Mesenteric fat pad (tissue), 1 donor: ENCODE measurements at places on chromosomes 6 and 20.

- DNase-seq: no peak
Measured at GRCh38 chr6:142195862-142196541, 48.9 kb downstream of the VTA1 start.

DNA sequence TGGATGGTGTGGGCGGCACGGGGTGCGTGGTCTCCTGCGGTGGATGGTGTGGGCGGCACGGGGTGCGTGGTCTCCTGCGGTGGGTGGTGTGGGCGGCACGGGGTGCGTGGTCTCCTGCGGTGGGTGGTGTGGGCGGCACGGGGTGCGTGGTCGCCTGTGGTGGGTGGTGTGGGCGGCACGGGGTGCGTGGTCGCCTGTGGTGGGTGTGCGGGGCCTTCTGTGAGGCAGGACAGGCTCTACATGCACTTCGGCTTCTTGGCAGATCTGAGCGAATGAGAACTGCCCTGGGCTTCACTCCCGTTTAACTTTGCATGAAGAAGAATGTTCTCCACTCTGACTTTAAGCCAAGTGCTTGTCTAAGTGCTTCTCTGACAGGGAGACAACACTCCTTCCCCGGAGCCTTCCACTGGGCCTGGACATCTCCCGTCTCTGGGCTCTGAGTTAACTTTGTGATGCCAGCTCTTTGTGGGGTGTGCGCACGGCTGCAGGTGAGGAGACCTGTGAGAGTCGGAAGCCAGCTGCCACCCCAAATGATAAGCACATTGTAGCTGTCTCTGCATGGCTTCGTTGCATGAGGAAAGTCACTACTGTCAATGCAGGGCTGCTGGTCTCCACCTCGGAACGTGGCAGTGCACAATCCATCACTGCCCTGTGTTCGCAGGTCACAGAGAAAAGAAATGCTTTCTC is 244.8 kb downstream of the DLL1 start:
- DNase-seq: peak; percentile 79

- no peak for DNase-seq
Measured at GRCh38 chr6:137692806-137693205, 174.3 kb upstream of the TNFAIP3 start.

DNA sequence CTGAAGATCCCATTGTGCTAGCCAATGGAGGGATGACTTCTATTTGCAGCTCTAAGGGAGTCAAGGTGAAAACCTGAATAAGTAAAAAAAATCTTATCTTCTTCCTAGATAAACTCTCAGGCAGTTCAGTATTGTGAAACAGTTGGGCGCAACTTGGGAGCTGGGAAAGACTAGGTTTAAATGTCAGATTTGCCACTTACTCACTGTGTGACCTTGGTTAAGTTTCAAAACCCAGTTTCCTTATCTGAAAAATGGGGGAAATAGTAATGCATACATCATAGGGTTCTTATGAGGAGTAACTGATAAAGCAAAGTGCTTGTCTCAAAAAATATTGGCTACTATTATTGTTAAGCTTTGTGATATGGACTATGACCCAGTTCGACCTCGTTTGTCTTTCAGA is 88.8 kb downstream of the CD83 start:
- DNase-seq: no peak

GRCh38 chr6:70130865-70131264 is 172.0 kb downstream of the COL9A1 start:
- no peak for DNase-seq

GRCh38 chr6:169927711-169928110 is 176.3 kb downstream of the ERMARD start:
- no peak for DNase-seq

GRCh38 chr6:5566718-5567117 is 305.4 kb downstream of the FARS2 start:
- no peak for DNase-seq

- no peak for DNase-seq
Measured at GRCh38 chr6:105601541-105602236, 198.8 kb upstream of the PREP start.

DNA sequence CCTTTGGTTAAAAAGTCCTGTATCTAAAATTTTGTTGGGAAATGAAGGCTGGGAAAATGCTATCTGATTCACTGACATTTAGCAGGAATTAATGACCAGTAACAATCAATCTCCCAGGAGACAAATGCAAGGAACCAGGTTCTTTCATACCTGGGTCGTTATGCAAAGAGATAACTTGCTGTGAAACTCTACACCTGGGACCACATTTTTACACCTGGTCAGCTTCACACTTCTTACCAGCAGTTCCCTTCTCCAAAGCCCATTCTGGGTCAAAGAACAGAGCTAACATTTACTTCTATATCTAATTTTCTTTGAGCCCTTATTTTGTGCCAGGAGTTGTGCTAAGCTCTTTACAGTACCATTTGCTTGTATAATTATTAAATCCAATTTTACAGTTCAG is 27.4 kb upstream of the STXBP5 start:
- DNase-seq: no peak

- no peak for DNase-seq
Measured at GRCh38 chr6:41559655-41560427, 13.7 kb downstream of the FOXP4 start.

DNA sequence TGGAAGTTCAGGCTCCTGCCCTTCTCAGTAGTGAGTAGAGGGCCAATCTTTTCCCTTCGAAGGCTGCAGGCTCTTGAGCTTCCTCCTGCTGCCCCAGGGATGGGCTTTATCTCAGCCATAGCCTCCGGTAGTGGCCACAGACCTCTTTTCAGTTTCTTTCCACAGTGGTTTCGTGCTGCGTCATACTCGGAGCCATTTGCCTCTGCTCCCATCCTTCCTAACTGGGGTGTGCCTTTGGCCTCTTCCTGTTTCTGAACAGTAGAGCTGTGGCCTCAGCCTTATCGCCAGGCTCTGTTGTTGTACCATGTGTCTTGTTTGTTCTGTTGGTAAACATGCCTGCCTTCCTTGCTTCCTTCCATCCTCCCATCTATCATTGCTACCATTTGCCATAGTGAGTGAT is 54.1 kb downstream of the TULP4 start:
- DNase-seq: no peak

DNA sequence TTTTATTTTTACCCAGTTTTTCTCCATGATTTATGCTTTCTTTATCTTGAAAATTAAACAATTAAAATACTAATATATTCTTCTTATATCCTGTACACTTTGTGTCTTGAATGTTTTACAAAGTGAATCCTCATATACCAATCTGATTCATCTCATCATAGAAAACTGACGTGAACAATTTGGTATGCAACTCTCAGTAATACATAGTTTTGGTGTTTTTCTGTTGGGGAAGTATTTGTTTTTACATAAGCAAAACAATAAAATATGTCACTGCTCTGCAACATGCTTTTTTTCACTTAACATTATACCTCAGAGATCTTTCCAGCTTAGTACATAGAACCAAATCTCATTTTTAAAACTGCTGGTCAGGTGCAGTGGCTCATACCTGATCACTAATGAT is 14.7 kb downstream of the DNAAF9 start:
- no peak for DNase-seq

GRCh38 chr20:16865406-16865805 is 117.2 kb downstream of the OTOR start:
- DNase-seq: no peak

DNA sequence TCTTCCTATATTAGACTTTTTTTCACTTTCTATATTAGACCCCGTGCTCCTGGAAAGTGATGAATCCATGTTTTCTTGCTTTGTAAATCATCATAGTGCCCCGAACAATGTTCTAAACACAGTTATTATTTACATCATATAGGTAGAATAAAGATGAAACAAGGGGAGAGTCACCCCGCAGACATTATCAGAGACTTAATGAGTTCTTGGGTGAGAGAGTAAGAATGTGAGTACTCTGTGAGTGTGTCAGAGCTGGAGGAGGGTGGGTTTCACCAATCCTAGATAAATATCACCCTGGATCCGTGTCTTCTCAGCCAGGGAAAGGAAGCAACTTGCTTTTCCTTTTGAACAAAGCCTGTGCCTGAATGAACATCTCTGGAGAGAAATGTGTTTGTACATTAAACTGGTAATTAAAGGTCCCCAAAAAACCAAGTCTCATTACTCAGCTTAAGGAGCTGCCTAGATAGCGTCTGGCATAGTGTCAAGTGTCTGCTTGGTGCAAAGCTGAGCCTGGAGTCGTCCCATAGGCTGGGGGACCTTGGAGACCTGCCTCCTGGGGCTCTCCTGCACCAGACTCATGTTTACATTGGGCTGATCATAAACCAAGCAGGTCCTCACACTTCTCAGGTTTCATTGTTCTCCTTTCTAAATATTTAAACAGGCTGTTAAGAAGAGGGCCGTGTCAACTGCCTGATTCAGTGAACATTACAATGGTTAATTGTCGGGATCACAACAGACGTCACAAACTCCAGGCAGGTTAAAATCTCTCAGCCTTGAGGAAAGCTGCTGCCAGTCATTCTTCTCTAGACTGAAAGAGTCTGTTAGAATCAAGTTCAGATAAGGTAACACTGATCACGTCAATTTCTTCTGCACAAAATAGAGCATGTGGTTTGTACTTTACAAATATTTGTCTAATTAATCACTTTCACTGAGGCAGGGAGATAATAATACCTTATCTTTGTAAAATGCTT is 179.7 kb upstream of the MYLIP start:
- no peak for DNase-seq

- DNase-seq: peak; percentile 81
Measured at GRCh38 chr6:166503167-166503744, 83.2 kb downstream of the RAMACL start.
